Hippocampal formation (tissue), 2 donors: ENCODE measurements at places on chromosomes 5 and 9.

DNA sequence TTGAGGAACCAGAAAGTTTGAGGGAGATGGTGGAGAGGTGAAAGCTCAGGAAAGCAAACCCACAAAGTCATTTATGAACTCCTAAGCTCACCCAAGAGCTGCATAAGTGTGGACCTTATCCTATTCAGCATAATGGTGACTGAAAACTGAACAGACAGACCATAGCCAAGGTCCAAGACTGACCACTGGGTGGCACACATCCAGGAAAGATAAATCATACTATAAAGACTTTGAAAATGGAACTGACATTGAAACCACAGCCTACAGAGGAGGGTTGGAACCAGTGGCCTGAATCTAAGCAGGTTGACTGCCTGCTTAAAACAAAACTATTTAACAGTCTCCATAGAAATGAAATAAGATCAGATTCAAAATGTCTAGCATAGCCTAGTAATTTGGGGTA, 121.0 kb upstream of the RGS7BP start:
- no peak for DNase-seq

GRCh38 chr9:70603020-70603411, 188.6 kb upstream of the KLF9 start:
- DNase-seq, result no peak

DNA sequence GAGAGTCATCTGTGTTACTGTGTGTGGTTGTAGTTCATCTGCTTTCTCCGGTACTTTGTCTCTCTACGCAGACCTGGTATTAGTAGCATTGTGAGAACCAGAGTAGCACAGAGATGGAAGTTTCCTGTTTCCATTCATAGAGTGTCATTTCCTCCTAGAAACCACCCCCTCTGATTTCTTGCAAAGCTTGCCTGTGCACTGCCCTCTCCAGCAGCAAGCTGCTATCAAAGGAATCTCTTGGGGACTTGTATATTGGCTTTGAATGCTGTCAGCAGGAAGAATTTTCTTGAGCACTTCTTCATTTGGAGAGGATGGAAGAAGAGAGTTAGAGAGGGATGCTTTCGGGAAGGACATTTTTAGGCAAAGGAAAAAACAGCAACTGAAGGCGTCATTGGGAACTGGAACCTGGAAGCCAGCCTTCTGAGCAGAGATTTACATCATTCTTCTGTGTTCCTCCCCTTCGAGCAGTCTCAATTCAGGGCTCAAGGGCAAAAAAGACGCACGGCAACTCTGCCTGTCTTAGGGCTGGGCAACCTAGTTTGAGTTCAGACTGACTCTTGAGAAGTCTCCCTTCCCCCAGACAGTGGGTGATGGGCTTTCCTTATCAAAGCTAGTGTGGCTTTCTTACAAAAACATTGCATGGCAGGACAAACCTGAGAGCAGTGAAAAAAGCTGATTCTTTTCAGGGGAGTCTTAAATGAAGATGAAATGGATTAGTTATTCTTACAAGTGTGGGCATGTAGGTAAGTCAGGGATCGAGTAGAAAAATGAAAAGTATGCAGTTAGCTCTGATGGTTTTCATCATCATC, 226.3 kb downstream of the AOPEP start:
- DNase-seq, result no peak

- DNase-seq, result no peak
Observed at GRCh38 chr5:159489779-159490178, 159.5 kb upstream of the IL12B start.

GRCh38 chr5:136364307-136364706, 1.0 kb downstream of the TRPC7 start:
- DNase-seq, result no peak

GRCh38 chr5:178293400-178293799, 60.8 kb upstream of the PHYKPL start:
- DNase-seq, result no peak

- no peak for DNase-seq
Observed at GRCh38 chr5:156981481-156981880, 18.5 kb upstream of the TIMD4 start.

DNA sequence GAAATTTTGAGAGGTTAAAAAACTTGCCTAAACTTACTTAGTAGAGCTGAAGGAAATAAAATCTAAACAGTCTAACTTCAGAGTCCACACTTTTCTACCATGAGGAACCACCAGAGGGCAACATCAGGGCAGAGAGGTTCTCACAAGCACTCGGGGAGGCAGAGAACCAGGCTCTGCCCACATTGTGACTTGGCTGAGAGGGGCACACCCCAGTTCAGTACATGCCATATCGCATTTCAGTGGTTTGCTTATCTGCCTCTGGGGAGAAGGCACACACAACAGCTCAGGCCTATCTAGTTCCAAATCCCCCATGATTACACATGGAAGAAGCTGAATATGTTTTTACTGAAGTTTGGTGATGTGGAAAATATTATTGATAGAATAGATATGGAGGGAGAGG, 49.2 kb downstream of the EQTN start:
- DNase-seq, result peak; percentile 13

DNA sequence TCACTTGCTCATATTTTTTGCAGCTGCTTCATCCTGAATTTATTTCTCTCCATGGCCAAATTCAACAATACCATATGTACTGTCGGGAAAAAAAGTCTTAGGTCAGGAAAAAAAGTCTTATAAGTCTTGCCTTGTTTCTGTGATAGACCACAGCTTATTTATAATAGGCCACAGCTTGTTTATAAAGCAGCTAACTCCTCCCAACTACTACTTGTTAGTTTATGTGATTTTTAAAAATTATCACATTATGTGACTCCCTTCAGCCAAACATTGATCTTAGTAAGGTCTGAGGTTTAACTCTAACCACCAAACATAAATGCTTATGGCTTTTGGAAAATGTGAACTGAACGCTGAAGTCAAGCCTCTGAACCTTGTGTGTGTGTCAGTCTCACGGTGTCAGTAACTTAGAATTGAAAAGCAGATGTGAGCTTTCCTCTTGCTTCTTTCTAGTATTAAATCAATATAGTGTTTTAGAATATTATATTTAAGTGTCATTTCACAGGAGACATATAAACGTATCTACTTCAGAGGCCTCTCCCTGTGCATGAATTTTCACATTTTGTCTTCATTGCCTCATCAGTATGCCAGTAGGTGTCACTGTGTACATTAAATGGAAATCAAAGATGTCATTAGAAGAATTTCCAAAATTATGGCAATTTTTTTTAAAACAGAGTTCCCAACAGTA, 51.3 kb downstream of the SNX24 start:
- DNase-seq, result peak; percentile 52

GRCh38 chr5:133938929-133939328, 29.5 kb downstream of the C5orf15 start:
- no peak for DNase-seq

GRCh38 chr5:148620696-148621095, 33.6 kb downstream of the HTR4 start:
- DNase-seq, result no peak

GRCh38 chr5:83485842-83486241, 14.3 kb downstream of the VCAN start:
- DNase-seq, result no peak

GRCh38 chr5:179668391-179668790, 12.4 kb downstream of the CBY3 start:
- no peak for DNase-seq

DNA sequence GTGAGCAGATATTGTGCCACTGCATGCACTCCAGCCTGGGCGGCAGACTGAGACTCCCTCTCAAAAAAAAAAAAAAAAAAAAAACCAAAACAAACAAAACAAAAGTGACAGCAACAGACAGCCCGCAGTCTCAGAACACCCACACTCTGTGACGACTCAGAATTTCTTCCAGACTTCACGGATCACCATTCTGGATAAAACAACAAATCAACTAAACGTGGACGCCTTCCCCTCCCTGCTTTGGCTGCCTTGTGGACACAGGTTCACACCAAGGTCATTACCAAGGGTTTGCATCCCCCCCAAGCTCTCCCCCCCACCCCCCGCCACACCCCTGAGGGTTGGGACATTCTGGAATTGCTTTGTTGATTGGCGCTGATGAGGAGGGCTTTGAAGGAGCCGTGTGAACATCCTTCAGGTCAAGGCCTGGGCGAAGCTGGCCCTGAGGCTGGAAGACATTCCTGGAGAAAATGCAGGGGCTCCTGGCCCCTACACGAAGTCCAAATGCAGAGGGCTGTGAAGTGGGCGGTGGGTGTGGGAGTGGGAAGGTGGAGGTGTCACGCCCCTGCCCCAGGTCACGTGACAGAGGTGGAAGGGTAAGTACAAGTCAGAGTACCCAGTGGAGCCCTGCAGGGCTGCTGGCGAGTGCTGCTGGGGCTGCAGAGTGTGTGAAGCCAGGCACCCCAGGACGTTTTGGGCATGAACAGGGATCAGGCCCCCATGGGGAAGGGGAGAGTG, 10.1 kb downstream of the LCN10 start:
- no peak for DNase-seq

DNA sequence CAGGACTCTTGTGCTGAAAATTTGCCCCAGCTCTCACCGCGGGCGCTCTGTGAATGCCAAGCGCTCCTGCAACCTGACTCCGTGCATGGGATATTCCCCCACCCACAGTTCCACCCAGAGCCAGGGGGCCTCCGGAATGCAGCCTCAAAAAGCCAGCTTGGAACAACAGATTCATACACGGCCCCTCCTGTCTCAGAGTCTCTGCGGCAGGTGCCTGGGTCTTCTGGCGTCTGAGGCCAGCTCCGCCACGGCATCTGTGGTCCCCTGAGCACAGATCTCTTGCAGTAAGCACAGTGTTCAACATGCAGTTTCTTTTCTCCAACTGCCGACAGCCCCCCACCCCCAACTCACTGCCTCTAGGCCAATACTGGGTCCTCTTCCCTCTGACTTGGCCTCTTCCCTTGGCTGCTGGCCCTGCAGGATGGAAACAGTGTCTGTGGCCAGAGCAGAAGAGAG, 355.7 kb upstream of the IRX2 start:
- no peak for DNase-seq

DNA sequence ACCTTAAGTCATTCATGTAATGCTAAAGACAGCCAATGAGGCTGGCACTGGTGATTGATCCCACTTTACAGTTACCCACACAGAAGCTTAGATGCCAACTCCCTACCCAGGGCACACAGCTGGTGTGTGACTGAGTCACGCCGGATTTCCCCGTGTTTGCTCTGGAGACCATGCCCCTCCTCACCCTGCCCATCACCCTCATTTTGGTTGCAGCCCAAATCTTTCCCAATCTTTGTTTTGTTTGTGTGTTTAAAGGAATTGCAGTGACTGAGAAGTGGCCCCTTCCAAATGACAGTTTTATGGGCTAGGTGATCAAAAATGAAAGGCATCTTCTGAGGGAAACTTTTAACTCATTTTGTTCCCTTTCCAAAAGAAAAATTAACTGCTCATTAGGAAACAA, 10.9 kb downstream of the FBXL7 start:
- no peak for DNase-seq
